HT1080 (cell line): ENCODE measurements at places on chromosomes 3 and 15. TPM values are rescaled to one million over a fixed set of nuclear protein-coding genes. Genes with fewer than 3 reads are reported as not detected.

DNA sequence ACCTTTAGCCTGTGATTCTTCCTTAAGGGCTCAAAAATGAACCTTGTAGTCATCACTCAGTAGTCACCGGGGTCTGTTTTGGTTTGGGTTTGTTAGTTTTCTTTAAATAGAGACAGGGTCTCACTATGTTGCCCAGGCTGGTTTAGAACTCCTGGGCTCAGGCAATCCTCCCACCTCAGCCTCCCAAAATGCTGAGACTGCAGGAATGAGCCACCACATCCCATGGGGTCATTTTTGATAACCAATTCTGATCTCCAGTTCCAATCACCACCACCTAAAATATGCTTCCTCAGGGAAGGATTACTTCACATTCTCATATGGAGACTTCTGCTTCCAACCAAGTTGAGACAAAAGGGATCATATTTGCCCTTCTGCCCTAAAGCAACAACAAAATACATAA, 22.1 kb downstream of the ATP13A3 start:
- no peak for DNase-seq

CCR8 gene
- not detected in 2 replicates for total RNA-seq

CAPN3 gene
- 0.68 TPM in 1 of 2 replicates, not detected in the other for total RNA-seq

GRCh38 chr15:30917013-30917412, 13.3 kb downstream of the FAN1 start:
- DNase-seq = no peak

OCA2 gene
- total RNA-seq = not detected in 2 replicates

A4GNT gene
- not detected in 2 replicates for total RNA-seq

- DNase-seq = no peak
Observed at GRCh38 chr15:68195336-68196112, 9.6 kb downstream of the CALML4 start.
